Fibroblast of skin of right quadriceps (primary cell): ENCODE measurements at places on chromosomes 2 and 18.

GRCh38 chr2:16727256-16727655, 61.6 kb upstream of the CYRIA start:
- no peak for DNase-seq

- DNase-seq: no peak
Observed at GRCh38 chr18:40356168-40356567, 1598.9 kb upstream of the PIK3C3 start.

- DNase-seq: no peak
Observed at GRCh38 chr18:34799291-34799690, 89.2 kb downstream of the DTNA start.

- peak; percentile 72 for DNase-seq
Observed at GRCh38 chr2:197915548-197916265, 111.3 kb downstream of the PLCL1 start.

- DNase-seq: peak; percentile 42
Observed at GRCh38 chr18:59861009-59861408, 38.8 kb upstream of the PMAIP1 start.

DNA sequence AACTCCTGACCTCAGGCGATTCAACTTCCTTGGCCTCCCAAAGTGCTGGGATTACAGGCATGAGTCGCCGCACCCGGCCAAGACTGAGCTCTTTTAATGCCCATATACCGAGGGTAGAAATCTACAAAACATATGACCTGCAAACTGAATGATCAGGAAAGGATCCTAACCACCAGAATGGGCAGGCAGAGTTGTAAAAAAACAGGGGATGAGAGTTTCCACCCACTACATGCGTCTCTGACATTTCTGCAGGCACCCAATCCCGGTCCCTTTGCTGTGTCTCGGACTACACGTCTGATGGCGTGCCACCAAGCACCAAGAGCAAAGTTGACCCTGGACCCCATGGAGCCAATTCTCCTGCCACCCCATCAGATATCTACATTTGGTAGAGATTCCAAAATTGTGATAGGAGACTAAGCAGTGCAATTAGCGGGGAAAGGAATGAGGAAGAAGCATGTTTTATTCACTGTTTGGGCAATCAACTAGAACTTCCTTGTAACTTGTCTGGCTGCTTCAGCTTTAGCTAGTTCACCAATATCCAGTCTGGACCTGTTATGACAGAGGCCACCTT, 74.1 kb downstream of the ATP8B1 start:
- DNase-seq: peak; percentile 22

GRCh38 chr2:241859017-241859435, 332 bp upstream of the PDCD1 start:
- no peak for DNase-seq

- no peak for DNase-seq
Observed at GRCh38 chr2:10477443-10478297, 29.5 kb upstream of the ODC1 start.

DNA sequence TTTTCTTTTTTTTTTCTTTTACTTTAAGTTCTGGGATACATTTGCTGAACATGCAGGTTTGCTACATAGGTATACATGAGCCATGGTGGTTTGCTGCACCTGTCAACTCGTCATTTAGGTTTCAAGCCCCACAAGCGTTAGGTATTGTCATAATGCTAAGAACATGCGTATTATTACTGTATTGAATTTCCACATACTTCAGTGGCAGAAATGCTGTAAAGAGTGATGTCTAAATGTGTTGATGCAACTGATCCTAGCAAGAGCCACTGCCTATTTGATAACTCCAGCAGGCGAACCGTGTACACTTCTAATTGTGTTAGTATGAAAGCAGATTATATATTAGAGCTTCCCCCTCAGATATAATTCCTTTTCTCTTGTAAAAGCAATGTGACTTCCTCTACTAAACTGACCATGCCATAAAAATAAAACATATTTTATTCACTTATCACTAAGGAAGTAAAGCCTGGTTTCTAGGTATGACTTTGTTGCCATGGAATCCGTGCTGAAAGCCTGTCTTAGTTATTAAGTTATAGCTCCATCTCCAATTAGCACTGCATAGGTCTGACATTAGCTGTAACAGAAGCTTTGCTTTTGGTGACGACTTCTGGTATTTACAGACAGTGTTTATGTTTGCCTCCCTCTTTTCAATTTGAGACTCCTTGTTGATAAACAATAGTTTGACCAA, 280.0 kb downstream of the GALR1 start:
- DNase-seq: no peak

GRCh38 chr2:97774425-97774824, 61.0 kb downstream of the ZAP70 start:
- no peak for DNase-seq

- DNase-seq: no peak
Observed at GRCh38 chr2:149725234-149725633, 137.7 kb upstream of the MMADHC start.

- no peak for DNase-seq
Observed at GRCh38 chr2:233346376-233346775, 7.9 kb upstream of the DGKD start.

GRCh38 chr2:121809607-121810006, 54.2 kb downstream of the TSN start:
- no peak for DNase-seq

GRCh38 chr2:241125626-241126025, 23.5 kb upstream of the MTERF4 start:
- DNase-seq: no peak

DNA sequence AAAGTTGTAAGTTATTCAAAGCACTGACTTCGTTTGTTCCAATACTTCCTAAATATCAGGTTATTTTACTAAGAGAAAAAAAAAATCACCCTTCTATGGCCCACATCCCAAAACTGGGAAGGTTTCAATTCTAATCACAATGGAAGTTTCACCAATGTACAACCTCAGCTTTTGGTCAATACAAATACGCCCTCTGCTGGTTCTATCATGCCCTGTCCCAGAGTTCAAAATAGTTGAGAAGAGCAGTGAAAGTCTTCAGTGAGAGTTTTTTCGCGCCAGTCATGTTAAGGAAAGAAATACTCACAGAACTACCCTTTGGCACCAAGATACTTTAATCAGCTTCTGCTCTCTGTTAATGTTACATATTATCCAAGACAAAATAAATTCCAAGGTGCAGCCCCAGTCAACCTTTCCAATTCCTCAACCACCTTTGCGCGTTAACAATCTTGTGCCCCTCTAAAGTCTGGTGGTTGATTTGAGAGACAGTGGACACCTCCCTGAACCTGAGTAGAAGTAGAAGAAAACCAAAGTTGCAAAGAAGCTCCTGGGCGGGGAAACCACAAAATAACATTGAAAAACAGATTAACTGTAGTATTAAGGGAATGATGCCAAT, 59.9 kb downstream of the SUMO1 start:
- DNase-seq: peak; percentile 79

DNA sequence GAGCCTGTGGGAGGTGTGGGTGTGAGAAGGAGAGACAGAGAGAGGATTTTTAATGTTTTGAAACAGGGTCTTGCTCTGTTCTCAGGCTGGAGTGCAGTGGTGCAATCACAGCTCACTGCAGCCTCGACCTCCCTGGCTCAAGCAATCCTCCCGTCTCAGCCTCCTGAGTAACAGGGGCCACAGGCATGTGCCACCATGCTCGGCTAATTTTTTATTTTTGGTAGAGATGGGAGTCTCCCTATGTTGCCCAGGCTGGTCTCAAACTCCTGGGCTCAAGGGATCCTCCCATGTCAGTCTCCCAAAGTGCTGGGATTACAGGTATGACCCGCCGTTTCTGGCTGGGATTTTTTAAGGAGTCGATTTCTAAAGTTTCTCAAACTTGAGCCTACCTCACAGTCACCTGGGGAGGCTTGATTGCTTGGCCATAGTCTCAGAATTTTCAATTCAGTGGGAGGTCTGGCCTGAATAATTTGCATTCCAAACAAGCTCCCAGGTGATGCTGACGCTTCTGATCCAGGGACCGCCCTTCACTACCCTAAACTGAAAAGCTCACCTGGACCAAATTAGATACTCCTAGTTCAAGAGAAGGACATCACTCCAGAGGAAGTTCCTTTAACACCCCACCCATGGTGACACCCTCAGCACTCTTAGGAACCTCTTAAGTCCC, 70.8 kb upstream of the SLC1A4 start:
- DNase-seq: no peak

GRCh38 chr2:105521176-105521575, 122.3 kb upstream of the FHL2 start:
- DNase-seq: peak; percentile 13

GRCh38 chr2:51633073-51633472, 601.1 kb upstream of the NRXN1 start:
- no peak for DNase-seq

DNA sequence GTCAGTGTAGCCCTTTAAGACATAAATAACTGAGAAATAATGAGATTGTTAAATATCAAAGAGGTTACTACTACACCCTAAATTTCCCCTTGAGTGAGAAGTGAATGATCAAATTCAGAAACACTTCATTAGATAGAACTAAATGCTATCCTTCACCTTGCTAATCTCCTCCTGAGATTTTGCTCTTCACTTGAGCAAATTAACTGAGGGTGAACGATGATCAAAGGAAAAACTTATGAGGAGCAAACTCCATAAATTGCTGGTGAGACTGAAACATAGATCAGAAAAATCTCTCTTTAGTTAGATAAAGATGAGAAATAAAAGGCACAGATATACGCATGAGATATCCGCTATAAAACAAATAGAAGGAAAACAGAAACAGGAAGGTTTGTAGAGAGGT, 63.1 kb upstream of the TANC1 start:
- DNase-seq: no peak

DNA sequence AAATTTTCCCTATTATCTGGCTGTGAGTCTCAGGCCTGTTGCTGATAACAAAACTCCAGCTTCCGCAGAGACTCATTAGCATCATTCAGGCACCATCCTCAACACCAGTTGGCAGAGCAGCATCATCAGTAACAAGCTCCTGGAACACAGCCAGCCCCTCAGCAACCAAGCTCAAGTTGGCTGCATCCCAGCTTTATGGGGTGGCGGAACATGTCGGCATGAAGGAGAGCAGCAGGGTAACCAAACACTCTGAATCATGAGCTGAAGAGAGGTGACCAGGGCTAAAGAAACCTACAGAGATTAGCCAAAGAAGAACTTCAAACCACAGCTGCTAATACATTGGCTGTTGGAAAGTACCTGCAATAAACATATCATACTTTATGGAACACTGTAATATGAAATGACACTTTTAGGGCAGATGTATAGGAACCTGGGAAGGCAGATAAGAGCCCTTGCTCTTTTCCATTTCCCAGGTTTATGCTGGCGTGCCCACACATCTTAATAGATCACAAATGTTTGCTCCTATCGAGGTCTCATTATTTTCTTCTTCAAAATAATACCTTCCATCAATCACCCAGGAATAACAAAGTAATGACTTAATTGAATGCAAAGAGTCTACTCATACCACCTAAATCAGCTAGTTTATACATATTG, 63.8 kb downstream of the PDE11A start:
- DNase-seq: peak; percentile 78

DNA sequence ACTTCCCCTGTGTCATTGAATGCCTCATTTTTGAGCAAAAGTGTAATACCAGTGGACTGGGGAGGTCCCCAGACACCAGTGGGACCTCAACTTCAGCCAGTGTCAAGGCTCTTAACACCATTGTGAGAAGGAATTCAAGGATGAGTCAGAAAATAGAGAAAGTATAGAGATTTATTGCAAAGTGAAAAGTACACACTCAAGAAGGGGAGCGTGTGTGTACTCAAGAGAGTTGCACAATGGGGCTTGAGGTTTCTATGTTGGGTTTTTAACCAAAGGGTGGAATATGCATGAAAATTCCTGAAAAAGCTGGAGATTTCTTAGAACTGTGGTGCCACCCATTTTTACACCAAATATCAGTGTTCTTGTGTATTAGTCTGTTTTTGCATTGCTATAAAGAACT, 81.9 kb downstream of the ADCYAP1 start:
- peak; percentile 15 for DNase-seq

DNA sequence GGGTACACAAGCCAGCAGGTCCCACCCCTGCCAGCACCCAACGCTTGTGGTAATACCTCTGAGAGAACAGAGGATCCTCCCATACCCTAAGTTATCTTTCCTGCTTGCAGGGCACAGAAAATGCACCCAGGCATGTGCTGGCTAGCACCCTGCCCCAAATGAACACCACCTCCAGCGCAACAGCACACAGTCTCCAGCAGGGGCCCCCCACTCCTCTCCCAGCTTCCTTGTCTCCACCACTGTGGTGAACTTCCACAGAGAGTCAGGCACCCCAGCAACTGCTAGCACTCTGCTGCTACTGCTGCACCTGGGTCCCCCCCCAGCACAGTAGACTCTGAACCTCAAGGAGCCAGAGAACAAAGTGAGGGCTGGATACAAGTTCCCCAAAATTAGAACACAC, 216.8 kb upstream of the CNTNAP5 start:
- no peak for DNase-seq

DNA sequence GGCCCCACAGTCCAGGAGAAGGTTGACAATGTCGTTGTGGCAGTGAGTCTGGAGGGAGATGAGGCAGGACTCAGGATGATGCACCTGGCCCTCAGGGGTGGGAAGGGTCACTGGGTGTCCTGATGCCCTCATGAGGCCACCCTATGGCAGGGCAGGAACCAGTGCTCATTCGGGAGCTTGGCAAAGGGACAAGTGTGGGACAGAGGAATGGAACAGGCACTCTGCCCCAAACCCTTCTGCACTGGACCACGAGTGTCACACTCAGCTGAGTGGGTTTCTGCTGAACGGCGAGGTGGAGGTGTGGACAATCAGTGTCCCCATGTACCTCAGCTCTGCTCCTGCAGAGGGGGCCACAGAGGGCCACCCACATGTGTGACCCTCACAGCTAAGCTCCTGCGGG, 32.0 kb downstream of the ANKMY1 start:
- DNase-seq: no peak

- DNase-seq: no peak
Observed at GRCh38 chr2:26971911-26972786, 1.7 kb downstream of the MAPRE3 start.

DNA sequence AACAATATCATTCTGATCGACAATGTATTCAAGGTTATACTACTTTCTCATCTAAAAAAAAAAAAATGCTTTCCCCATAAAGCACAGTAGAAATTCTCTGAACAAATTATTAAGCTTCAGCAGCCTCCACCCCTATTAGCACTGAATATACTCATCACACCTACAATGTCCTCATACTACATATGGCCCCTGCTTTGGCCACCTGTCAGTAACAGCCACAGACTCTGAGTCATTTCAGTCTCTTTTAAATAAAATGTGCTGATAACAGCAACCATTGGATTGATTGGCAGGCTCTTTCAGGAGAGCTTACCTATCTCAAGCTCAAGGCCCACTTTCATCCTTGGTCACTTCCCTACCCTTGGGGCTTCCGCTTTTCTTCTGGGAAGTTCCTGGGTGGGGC, 236.7 kb downstream of the TMX3 start:
- DNase-seq: no peak

DNA sequence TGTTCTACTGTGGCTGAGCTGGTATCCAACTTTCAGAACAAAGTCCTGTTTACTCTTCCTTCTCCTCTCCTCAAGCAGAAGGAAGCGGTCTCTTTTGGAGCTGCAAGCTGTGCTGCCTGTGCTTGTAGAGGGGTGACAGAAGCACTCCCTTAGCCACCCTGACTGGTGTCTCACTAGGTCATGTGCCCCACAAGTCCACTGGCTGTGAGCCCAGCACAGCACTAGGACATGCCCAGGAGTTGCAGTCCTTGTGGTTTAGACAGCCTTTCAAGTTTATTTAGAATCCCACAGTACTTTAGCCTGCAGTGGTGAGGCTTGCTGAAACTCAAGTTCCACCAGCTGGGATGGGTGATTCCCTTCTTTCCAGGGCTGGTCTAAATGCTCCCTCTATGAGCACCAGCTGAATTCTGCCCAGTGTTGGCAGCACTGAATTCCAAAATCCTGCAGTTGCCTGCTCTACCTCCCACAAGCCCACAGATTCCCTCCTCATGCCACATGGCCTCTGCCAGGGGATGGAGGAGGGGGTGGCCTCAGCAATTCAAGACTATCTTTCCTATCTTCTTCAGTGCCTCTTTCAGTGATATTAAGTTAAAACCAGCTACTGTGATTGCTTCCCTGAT, 61.2 kb downstream of the CCDC85A start:
- peak; percentile 16 for DNase-seq
